ENCODE measurements at places on chromosomes 11 and 22. TPM values are rescaled to one million over a fixed set of nuclear protein-coding genes. Genes with fewer than 3 reads are reported as not detected.

DNA sequence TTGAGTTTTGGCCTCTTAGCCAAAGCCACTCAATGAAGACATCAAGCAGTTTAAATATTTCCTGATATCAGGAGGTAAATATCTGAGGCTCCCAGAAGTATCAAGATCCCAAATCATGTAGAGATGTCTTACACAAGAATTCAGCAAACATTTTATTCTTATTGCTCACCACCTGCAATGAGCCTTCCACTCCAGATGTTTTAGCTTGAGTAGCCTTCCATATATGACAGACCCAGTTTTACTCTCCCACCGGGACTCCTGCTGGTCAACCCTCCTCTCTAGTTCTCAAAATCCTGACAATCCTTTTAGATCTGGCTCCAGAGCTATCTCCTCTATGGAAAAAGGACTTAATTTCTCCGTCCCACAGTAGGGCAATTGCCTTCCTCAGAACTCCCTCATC is 404.4 kb downstream of the KCNA4 start:
- DNase-seq: no peak

- no peak for DNase-seq
These were observed 30.9 kb upstream of the CSNK1E start for GRCh38 chr22:38347944-38348750.

- no peak for DNase-seq
These were observed 86.1 kb upstream of the PARVA start for GRCh38 chr11:12291313-12291712.

UBASH3B gene
- total RNA-seq: 4.7 TPM

TAF10 gene
- 54.7 TPM for total RNA-seq

DNA sequence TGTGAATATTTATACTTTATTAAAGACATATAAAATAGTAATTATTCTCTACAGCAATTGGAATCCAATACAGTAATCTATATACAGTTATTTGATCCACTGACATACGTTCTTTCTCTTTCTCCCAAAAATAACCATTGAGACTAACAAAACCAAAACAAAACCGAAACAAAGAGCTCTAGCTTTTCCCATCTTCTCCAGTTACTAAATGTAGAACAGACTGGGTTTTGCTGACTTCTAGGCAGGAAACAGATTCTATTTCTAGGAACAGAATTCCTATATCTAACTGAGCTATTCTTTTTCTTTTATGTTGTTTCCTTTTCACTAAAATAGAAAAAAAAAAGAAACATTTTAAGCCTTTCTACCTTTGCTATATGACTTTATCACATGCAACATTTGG is 80.1 kb downstream of the PACS1 start:
- DNase-seq: no peak

GRCh38 chr11:36109590-36109849 is 165.7 kb downstream of the LDLRAD3 start:
- DNase-seq: no peak
